Daoy (cell line): ENCODE measurements at places on chromosomes 3 and 15.

- DNase-seq = no peak
Observed at GRCh38 chr3:13509059-13509815, 29.1 kb downstream of the HDAC11 start.

DNA sequence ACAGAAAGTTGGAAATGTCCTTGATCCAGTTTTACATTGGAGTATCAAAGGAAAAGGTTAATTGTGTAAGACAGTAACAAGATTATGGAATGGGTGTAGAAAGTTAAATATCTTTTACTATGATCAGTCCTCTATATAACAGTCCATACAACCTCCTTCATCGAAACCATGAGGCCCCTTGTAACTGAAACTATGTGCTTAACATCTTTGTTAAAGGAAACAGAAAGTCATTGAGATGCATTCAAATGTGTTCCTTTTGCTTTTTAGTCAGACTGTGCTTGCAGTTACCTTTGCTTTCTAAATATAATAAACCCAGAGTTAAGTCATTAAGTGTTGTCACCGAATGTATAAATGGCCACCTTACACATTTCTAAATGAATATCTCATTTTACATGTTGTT is 1298.5 kb downstream of the ROBO2 start:
- DNase-seq = no peak

- DNase-seq = no peak
Observed at GRCh38 chr3:5488771-5489170, 301.3 kb downstream of the EDEM1 start.

GRCh38 chr15:69082554-69082953 is 68.1 kb downstream of the NOX5 start:
- no peak for DNase-seq

GRCh38 chr3:13009132-13009945 is 63.9 kb downstream of the IQSEC1 start:
- peak; percentile 86 for DNase-seq

- DNase-seq = no peak
Observed at GRCh38 chr3:128782282-128783146, 56.5 kb downstream of the RAB7A start.

DNA sequence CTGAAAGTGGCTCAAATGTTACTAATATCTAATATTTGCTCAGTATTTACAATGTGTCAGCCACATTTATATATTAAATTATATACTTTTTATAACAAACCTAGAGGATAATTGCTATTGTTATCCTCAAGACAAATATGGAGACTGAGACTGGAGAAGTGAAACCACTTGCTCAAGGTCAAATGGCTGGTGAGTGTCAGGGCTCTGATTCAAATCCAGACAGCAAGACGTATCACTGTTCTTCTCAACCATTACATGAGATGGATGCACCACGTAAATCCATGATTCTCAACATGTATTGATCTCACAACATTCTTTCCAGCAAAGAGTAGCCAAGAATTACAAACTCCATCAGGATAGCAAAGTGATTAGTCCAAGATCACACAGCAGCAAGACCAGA is 53.8 kb upstream of the CPB1 start:
- DNase-seq = no peak

DNA sequence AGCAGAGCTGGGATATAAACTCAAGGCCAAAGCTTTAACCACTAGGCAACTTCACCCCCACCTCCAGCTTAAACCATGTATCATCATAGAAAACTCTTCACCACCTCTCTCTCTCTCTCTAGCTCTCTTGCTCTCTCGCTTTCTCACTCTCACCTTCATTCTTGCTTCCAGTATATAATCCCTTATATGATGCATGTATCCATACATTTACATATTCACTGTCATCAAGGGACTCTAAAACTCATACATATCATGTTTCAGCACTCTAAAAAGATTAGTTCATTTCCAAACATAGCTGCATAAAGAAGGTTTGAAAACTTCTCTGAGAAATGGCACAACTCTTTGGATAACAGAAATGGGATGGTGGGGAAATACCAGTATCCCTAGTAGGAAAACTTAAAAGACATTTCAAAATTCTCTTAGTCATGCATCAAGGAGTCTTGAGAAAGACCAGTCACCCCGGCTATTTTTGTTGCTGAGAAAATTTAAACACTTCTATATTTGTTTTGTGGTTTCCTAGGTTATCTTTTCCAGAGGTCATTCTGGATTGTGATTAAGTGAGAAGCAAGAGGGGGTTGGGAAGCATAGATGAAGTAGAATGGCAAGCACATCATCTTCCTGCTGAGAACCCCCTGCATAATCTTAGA is 447.8 kb upstream of the THBS1 start:
- peak; percentile 56 for DNase-seq

DNA sequence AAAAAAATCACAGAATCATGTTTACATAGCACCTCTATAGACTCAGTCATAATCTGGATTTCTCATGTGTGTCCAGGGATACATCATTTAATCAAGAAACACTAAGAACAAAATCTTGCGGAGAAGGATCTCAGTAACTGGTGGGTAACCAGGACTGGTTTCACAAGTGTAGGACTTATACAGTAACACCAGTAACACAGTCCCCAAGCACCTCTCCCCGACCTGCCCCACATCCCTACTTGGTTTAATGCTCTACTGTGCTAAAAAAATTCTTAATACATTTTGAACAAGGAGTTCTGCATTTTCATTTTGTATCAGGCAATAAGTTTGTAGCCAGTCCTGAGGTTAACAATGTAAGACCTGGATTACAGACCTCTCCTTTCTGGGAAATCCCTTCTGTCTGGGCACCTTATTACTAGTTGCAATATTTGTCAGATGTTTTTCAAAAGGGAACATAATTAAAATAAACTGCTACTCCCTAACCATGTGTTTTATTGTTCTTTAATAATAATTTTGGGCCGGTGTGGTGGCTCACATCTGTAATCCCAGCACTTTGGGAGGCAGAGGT is 57.6 kb upstream of the BBX start:
- DNase-seq = no peak

GRCh38 chr3:31926543-31926942 is 54.5 kb downstream of the OSBPL10 start:
- DNase-seq = no peak

- DNase-seq = no peak
Observed at GRCh38 chr3:11117591-11117990, 36.7 kb upstream of the HRH1 start.

DNA sequence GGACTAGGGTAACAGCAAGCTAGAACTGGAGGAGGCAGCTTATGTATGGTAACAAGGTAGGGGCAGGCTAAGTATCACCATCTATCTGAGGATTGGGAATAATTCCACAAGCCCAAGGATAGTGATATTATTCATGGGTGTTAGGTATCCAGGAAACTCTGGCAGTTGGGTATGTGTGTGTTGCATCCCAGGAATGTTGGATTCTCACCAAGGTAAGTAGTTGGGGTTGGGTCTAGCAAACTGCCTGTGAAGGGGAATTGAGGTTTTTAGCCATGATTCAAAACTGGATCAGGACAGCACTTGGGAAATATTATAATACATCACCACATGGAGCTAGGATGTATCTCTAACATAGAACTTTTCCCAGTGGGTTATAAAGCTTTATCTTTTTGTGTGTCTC is 626.4 kb upstream of the GOLIM4 start:
- peak; percentile 59 for DNase-seq
